Dermis microvascular lymphatic vessel endothelial cell (primary cell): ENCODE measurements at places on chromosomes 7 and 10. TPM values are rescaled to one million over a fixed set of nuclear protein-coding genes. Genes with fewer than 3 reads are reported as not detected.
A peak's percentile ranks its signal among the peaks of the same experiment; 100 is the strongest.

CYP2C8 gene
- under 0.01 TPM in 1 of 2 replicates, not detected in the other for total RNA-seq

SLIT1 gene
- under 0.01 TPM in 1 of 2 replicates, not detected in the other for total RNA-seq

OR6V1 gene
- not detected in 2 replicates for total RNA-seq

SEC31B gene
- total RNA-seq = 0.90 and 1.8 TPM in 2 replicates

TRIM50 gene
- not detected in 2 replicates for total RNA-seq

IRF5 gene
- total RNA-seq = 0.25 and 0.26 TPM in 2 replicates

FAM171A1 gene
- total RNA-seq = 29.8 and 55.1 TPM in 2 replicates

ZNF117 gene
- 1.2 and 2.4 TPM in 2 replicates for total RNA-seq

PCDH15 gene
- not detected in 2 replicates for total RNA-seq

ABCC2 gene
- total RNA-seq = 0.39 and 0.51 TPM in 2 replicates

GRCh38 chr10:8065651-8066050 lies 11.2 kb downstream of the GATA3 start:
- DNase-seq = peak; percentile 97

DNA sequence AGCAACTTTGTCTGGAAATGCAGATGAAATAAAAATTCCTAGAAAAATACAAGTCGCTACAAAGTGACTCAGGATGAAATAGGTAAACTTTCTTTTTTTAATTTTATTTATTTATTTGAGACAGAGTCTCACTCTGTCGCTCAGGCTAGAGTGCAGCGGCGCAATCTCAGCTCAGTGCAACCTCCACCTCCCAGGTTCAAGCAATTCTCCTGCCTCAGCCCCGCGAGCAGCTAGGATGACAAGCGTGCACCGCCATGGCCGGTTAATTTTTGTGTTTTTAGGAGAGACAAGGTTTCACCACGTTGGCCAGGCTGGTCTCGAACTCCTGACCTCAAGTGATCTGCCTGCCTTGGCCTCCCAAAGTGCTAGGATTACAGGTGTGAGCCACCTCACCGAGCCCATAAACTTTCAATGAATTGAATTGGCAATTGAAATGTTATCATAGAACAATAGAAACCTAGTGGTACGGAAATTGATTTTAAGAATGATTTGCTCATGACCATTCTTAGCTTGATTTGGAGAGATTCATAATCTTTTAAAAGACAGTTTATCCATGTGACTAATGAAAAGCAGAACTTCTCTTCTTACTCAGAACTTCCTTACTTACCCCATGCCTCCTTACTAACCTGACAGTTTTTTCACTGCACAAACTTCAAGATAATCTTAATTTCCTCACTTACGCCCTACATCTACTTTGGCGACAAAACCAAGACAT lies 161.7 kb downstream of the FAM107B start:
- DNase-seq = no peak

- DNase-seq = peak; percentile 94
Measured at GRCh38 chr10:10830293-10830986, 187.2 kb upstream of the CELF2 start.

GRCh38 chr10:33945051-33945450 lies 610.6 kb upstream of the NRP1 start:
- no peak for DNase-seq

DNA sequence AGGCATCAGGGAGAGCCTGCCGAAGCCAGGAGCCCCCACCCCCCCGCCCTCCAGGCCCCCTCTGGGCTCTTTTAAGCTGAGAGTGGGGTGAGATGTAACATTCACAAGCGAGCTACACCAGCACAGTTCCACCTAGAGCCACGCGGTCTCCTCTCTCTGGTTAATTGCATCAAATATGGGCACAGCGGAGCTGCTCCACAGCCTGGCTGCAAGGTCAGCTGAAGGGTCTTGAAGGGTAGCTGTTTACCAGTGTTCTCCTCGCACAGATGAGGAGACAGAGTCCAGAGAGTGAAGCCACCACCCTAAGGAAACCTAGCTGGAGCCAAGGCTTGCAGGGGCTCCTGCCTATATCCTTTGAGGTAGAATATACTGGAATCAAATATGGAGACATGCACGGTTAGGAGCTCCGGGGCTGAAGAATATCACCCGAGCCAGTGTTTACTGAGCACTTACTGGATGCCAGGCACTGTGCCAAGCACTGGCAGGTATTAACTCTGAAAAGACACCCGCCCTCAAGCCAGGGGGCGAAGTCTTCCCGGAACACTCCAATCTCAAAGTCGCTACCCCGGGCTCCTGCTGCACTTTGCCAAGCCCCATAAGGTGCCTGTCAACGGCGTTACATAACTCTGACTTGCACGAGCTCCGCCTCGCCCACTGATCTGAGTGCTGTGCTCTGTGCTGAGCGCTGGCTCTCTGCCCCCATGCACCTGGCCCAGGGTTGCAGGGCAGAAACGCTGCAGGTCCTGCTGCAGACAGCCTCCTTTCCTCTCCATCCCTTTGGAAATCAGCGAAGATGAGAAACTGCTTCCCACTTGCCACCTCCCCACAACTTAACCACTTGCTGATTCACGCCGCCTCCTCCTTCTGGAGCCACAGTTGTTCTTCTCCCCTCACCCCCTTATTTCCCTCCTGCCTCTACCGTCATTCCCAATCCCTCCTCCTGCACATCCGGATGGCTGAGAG lies 5.4 kb downstream of the CHST15 start:
- DNase-seq = no peak

DNA sequence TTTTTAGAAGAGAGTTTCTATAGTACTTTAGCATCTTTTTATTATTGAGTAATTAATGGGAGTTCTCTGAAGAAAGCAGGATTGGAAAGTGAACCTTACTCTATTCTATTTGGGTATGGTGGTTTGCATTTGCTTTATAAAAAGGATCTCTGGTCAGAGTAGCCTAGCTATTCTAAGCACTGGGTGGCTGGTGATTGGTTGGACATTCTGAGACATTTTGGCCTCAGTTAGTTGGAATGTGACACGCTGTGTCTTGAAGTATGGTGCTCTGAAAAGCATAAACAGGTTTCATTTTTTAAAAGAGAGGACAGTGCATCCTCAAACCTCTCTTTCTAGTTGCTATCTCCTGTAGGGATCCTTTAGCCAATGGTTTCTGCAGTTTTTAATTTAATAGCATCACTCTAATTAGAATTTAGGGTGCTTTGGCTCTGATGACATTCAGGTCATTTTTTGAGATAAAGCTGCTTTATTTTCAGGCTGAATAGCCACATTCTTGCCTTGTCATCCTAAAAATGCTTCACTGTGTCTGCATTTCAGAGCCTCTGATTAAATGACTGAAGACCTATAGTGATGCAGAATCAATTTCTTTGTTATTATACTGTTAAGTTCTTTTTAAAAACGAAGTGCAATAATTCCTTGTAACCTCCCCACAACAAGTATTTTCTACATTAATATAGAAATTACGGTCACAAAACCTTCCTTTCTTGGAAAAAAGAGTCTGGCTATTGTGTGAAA lies 20.6 kb downstream of the TMEM178B start:
- no peak for DNase-seq

GRCh38 chr7:135147899-135148721 lies at the start of gene TMEM140:
TMEM140 (plus strand) TSS chr7:135148072; CDS start chr7:135164442, 16,370 bp downstream.
- peak; percentile 95 for DNase-seq

DNA sequence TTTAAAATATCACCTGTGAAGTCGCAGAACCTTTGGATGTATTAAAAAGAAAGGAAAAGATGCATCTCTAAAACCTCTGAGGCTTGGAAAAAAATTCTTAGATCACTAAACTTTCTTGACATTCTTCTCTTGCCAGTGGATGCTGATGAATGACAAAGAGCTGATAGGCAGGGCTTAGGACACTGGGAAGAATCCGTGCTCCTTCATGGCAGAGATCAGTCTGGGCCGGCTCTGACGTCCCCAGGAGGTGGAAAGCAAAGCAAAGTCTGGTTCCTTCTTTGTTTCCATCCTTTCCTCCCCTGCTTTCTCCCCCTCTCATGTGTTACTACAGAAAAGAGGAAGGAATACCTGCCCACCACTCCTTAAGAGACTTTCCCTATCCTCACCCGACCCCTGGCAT lies 161.9 kb downstream of the PRKCQ start:
- no peak for DNase-seq

DNA sequence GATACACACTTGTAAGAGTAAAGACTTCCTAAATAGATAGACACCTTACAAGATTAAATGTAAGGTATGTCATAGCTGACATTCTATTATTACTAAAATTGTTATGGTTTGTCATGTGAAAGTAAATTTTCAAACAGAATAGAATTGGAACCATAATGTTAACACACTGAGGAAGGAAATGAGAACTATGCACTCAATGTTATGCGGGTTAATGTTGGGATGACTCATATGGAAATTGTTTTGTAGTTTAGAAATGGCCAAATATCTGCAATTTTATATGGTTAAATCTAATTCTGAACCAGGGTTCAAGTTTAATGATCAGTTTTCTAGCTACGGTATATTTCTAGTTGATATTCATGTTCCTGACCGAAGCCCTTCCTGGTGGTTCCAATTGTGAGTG lies 214.2 kb upstream of the ADO start:
- peak; percentile 16 for DNase-seq

- peak; percentile 18 for DNase-seq
Measured at GRCh38 chr10:132248455-132249225, 59.1 kb downstream of the STK32C start.

DNA sequence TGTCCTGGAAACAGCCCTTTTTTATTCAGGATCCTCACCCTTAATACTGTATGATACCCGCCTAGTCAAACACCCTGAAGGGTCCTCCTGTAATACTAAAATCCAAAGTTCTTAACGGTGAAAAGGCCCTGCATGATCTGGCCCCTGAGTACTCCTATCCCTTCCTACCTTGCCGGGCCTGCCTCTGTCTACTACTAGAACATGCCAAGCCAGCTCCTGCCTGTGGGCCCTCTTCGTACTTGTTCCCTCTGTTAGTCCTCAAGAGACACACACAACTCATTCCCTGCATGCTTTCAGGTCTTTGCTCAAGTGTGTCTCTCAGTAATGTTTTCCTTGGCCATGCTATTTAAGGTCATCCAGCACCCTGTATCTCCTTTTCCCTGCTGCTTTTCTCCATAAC lies 5.0 kb upstream of the WAPL start:
- DNase-seq = no peak

GRCh38 chr7:30475580-30475979 lies 3.0 kb downstream of the NOD1 start:
- no peak for DNase-seq

DNA sequence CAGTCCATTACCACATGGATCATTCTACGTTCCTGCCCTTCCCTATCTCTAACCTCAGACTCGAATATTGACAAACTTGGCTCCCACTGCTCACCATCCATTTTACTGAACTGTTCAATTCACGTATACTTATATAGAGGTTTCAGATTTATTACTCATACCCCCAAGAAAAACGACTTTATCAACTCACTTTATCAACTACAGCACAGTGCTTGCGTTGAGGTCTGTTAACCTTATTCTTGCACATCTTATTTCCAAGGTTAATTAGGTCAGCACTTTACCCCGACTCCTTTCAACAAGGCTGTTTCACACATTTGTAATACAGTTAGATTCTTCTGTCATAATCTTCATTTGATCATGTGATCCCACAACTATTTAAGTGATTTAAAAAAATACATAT lies 162.3 kb upstream of the AHR start:
- DNase-seq = no peak

DNA sequence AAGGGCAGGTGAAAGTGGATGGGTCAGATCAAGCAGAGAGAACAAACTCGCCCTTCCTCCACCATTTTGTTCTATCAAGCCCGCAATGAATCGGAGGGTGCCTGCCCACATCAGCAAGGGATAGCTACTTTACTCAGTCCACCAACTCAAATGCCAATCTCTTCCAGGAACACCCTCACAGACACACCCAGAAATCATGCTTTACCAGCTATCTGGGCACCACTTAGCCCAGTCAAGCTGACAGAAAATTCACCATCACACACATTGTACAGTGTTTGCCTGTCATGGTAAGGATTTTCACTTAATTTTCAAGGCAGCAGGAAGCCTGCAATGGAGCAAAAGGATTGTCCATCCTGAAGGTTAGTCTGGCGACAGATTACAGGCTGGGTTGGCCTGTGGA lies 75.2 kb downstream of the FAM107B start:
- no peak for DNase-seq

GRCh38 chr7:101241015-101241363 lies 3.4 kb upstream of the CLDN15 start:
- no peak for DNase-seq

DNA sequence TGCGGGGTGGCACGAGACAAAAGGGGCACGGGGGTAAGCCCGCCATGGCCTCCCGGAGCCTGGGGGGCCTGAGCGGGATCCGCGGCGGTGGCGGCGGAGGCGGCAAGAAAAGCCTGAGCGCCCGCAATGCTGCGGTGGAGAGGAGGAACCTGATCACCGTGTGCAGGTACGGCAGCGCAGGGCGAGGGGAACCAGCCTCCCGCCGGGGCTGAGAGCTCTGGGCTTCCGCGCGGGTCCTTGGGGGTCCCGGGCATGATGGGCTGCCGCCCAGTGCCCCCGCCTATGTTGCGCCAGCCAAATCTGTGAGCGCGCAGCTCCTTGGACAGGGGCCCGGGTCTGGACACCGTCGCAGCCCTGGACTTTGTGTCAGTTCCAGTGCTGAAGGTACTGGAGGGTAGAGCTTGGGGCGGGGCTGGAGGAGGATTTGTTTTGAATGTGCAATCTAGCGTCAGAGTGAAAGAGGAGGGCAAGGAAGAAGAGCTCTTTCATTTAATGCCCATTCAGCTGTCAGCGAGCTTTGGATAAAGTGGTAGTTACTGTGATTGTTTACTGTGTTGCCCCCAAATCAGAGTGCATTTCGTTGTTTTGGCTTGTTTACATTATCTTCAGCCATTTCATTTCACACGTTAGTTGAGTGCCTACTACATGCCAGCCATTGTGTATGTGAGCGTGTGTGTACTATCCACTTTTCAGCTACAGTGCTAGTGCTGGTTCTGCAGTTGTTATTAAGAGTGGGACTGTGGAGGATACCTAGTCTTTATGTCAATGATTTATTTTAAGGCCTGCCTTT lies 777 bp downstream of the RUNDC3B start:
- peak; percentile 35 for DNase-seq

DNA sequence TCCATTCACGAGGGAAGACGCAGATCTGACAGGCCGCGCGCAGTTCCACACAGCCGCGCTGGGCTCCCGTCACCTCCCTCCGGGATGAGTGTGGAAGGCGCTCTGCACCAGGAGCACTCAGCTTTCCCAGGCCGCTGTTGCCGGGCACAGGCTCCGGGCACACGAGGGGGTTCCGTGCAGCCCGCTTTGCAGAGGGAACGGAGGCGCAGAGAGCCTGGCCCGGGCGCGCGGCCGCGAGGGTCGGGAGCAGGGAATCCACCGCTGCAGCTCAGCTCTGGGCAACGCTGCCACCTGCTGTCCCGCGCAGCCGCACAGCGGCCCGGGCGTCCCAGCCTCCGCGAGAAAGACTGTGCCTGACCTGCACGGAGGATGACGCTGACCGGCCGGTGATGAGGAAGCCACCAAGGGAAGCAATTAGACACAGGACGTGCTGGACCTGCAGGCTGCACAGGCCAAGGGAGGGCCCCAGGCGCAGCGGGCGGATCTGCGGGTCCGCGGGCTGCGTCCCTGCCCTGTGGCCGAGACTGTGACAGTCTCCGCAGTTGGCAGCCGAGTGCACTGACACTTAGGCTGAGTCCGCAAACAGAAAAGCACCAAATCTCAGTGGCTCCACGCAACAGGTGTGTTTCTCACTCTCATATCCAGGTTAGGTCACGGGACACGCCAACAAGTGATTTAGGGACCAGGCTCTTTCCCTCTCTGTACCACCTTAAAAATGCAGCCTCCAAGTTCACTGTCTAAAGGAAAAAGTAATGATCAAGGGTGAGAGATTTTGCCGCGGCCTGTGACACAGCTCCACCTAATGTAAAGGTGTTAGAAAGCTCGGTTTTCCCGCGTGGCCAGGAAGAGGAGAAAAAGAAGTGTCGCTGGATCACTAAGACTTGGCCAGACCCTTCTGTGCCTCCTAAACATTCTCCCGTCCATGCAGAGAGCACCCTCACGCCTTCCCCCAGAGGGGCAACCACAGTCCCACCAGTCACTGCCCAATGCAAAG lies 94.5 kb downstream of the SEC61G start:
- DNase-seq = peak; percentile 2

GRCh38 chr7:39688611-39689480 lies 65.5 kb downstream of the RALA start:
- peak; percentile 86 for DNase-seq
